ENCODE measurements at places on chromosomes 11 and 22. TPM values are rescaled to one million over a fixed set of nuclear protein-coding genes. Genes with fewer than 3 reads are reported as not detected.

The C22orf42 gene
- total RNA-seq = not detected

The POTEH gene
- total RNA-seq = not detected

The FKBP2 gene
- total RNA-seq = 27.7 TPM

The RIC3 gene
- 18.6 TPM for total RNA-seq

The LRRC74B gene
- not detected for total RNA-seq

The NAALAD2 gene
- total RNA-seq = not detected

The VPS37C gene
- 5.6 TPM for total RNA-seq

The SPDYC gene
- not detected for total RNA-seq

The C11orf91 gene
- total RNA-seq = not detected

The FBXO7 gene
- total RNA-seq = 101 TPM

The IL18 gene
- 0.75 TPM for total RNA-seq

The RASL10A gene
- 1.1 TPM for total RNA-seq

The CRACR2B gene
- 11.2 TPM for total RNA-seq

The SERPIND1 gene
- not detected for total RNA-seq

The NOX4 gene
- not detected for total RNA-seq

The ARHGAP8 gene
- total RNA-seq = 2.2 TPM

The HEPHL1 gene
- not detected for total RNA-seq

The MPPED2 gene
- not detected for total RNA-seq

The TMEM135 gene
- total RNA-seq = 34.5 TPM

The GSTT2B gene
- not detected for total RNA-seq

The KLHDC7B gene
- 21.9 TPM for total RNA-seq

The MS4A15 gene
- not detected for total RNA-seq

The TIRAP gene
- 18.8 TPM for total RNA-seq

The NCF4 gene
- 35.3 TPM for total RNA-seq

The ASPHD2 gene
- 9.3 TPM for total RNA-seq

The CARD18 gene
- total RNA-seq = not detected

The RCOR2 gene
- total RNA-seq = 0.74 TPM

The CAPN1 gene
- total RNA-seq = 174 TPM

The HTR3B gene
- total RNA-seq = not detected

The RBFOX2 gene
- 1.1 TPM for total RNA-seq

The YPEL4 gene
- 7.1 TPM for total RNA-seq

The HPX gene
- 0.58 TPM for total RNA-seq

The OLFML1 gene
- not detected for total RNA-seq

The CRYBB3 gene
- 0.71 TPM for total RNA-seq

The RASSF10 gene
- total RNA-seq = not detected

The OR6X1 gene
- total RNA-seq = not detected

The MYOD1 gene
- total RNA-seq = not detected

The ART1 gene
- total RNA-seq = not detected

The TCIRG1 gene
- 308 TPM for total RNA-seq

The CCDC73 gene
- 0.14 TPM for total RNA-seq

The SBF1 gene
- total RNA-seq = 221 TPM

The CELF1 gene
- total RNA-seq = 102 TPM

The CCDC15 gene
- total RNA-seq = 6.6 TPM

The OR52A1 gene
- total RNA-seq = not detected

The TRIM51 gene
- not detected for total RNA-seq

The DNAL4 gene
- total RNA-seq = 9.3 TPM

The CLTCL1 gene
- total RNA-seq = 1.3 TPM

The GVQW3 gene
- total RNA-seq = 4.5 TPM

The CACNA1I gene
- 17.3 TPM for total RNA-seq

The UBQLNL gene
- total RNA-seq = 0.30 TPM

The TTC36 gene
- total RNA-seq = 0.68 TPM

The USP2 gene
- total RNA-seq = 0.83 TPM

The OR2AT4 gene
- not detected for total RNA-seq

The SYTL2 gene
- total RNA-seq = 28.7 TPM

The CEP164 gene
- total RNA-seq = 37.5 TPM

The KLHL35 gene
- 0.55 TPM for total RNA-seq

The OR6T1 gene
- total RNA-seq = not detected

The MEI1 gene
- total RNA-seq = 52.5 TPM

The OR8D1 gene
- not detected for total RNA-seq
